ENCODE measurements at places on chromosomes 12 and 14. TPM values are rescaled to one million over a fixed set of nuclear protein-coding genes. Genes with fewer than 3 reads are reported as not detected.

The SMCO2 gene
- not detected for total RNA-seq

DNA sequence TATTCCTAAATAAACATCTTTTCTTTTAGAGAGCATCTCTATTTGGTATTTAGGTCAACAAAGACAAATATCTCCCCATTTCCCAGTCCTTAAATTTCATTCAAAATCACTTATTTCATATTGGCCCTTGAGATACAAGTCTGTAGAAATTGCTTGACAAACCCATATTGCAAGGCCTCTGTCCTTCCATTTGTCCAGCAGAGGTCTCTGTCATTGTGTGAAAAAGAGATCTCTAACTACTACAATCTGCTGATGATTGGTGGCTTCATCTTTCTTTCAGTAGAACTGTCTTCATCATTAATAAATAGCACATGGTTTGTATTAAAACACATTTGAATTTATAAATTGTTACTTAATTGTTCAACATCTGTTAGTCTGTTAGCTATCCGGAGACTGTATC lies 252.6 kb downstream of the ACSS3 start:
- no peak for DNase-seq

DNA sequence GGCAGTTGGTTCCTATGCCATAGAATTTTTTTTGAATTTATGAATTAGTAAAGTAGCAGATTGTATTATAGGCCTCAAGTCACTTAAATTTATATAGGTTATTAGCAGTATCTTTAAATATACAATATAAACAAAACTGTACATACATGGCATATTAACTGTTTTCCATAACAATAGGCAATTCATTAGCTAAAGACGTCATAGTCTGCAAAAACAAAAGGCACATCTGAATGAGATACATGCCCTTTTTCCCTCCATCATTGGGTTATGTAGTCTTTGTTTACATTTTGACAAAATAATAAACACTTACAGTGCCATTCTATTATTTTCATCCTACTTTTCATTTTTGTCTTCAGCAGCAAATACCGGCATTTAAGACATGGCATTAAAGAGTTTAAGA lies 1.1 kb upstream of the VCPKMT start:
- no peak for DNase-seq

DNA sequence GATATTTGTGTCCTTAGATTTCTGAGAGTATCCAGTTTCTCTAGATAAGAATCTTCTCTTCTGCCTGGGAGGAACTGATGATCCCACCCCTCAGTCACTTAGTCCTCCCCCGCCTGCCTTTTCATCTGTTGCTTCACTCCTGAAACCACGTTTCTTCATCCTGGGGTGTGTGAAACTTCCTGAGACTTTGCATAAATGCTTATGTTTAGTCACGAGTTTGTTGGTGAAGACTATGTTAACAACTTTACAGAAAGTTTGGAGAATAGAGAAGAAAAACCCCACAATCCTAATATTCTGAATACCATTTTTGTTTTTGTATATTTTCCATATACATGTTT lies 33.2 kb downstream of the MARK3 start:
- DNase-seq: peak; percentile 55

The SRRM4 gene
- not detected for total RNA-seq

The LRCOL1 gene
- total RNA-seq: not detected

GRCh38 chr12:46468160-46468559 lies 95.6 kb upstream of the SLC38A2 start:
- DNase-seq: peak; percentile 85

DNA sequence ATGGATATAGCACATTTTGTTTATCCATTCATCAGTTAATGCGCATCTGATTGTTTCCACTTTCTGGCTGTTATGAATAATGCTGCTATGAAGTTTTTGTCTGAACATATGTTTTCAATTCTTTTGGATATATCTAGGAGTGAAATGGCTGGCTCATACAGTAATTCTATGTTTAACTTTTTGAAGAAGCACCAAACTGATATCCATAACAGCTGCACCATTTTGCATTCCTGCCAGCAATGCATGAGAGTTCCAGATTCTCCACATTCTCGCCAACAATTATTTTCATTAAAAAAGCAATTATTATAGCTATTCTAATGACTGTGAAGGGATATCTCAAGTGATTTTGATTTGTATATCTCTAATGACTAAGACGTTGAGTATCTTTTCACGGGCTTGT lies 89.9 kb upstream of the PPP4R3A start:
- no peak for DNase-seq

The SVOP gene
- total RNA-seq: not detected

DNA sequence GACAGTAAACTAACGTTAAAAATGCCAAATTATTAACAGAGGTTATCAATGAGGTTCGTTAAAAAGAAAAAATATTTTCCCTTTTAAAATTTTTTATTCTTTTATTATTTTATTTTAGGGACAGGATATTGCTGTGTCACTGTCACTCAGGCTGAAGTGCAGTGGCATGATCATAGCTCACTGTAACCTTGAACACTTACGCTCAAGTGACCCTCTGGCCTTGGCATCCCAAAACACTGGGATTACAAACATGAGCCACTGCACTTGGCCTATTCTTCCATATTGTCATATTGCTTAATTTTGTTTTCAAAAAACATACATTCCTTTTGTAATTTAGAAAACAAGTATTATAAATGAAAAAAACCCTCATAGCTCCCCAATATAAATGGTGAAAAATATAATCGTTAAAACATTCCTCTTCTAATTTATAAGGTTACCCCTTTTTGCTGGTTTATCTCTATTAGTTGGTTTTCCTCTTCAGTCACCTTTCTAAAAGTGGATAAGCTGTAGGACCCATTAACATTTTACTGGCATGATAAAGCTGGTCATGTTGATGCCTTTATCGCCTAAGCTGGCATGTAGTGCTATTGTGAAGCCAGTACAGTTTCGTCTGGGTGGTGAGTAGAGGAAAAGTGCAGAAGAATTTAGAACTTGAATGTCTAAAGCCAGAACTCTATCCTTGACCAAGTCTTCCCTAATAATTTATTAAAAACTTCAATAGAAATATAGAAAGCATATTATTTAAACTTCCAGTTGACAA lies 27.6 kb downstream of the PDE3A start:
- no peak for DNase-seq

DNA sequence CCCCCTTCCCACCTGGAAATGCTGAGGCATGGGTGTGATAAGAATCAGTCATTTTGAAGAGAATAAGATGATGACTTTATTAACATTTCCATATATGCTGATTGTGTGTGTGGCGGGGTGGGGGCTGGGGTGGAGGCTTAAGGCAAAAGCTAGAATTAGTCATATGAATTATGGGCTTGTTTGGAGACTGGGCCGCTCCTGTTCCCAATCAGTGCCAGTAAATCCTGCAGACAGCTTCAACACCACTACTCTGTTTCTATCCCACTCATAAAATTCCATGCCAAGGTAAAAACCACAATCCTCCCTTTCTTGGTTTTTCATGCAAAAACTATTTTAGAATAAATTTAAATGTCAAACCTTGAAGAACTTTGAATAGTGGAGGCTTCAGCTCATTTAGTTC lies 29.9 kb upstream of the SLC38A2 start:
- peak; percentile 94 for DNase-seq

DNA sequence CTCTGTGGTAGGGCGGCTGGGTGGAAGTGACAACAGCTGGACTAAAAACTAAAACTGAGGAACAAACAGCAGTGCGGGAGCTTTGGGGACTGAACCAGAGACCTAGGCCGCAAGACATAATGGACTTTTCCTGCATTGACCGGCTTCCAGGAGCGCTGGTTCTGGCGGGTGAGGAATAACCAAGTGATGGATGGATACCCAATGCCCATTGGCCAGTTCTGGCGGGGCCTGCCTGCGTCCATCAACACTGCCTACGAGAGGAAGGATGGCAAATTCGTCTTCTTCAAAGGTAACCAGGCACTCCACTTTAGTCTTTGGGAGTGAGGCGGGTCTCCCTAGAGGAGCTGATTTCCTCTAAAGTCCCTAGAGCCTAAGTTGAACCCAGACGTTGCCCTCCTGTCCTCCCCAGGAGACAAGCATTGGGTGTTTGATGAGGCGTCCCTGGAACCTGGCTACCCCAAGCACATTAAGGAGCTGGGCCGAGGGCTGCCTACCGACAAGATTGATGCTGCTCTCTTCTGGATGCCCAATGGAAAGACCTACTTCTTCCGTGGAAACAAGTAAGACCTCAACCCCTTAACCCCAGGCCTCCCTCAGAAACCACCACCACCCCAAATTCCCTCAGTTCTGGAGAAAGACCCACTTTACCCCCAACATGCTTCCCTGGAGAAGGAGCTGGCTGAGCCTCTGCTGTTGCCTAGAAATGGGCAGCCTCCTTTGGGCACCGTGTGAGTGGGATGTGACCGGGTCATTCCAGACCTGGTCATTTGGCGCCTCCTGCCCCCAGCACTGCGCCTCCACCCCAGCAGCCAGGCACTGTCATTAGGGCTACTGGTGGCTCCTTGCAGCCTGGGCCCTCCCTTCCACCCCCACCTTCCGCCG lies 8.1 kb downstream of the MMP14 start:
- DNase-seq: no peak

The AKAP5 gene
- total RNA-seq: 4.9 TPM

- peak; percentile 81 for DNase-seq
Measured at GRCh38 chr12:57844709-57845477, 1.6 kb downstream of the CTDSP2 start.

The CLEC9A gene
- total RNA-seq: 0.07 TPM

Measured in M059J (cell line).